Upper lobe of right lung (tissue), 1 donor: ENCODE measurements at places on chromosomes 12 and 14. TPM values are rescaled to one million over a fixed set of nuclear protein-coding genes. Genes with fewer than 3 reads are reported as not detected.

Gene BIN2
- total RNA-seq, result 26.1 TPM

- peak within 1 kb of the TSS; percentile 82 for H3K27ac ChIP-seq
- DNase-seq, result peak; percentile 94
- peak within 1 kb of the TSS; percentile 61 for H3K4me3 ChIP-seq
- no peaks in the 10 kb centered on the region for H3K4me1 ChIP-seq
- no peaks in the 10 kb centered on the region for H3K36me3 ChIP-seq
These were observed at the start of gene MGST1 for GRCh38 chr12:16347391-16348298. Gene MGST1, plus strand, starts transcription at chr12:16347645. Its CDS starts 6,608 bp downstream, at chr12:16354253.

GRCh38 chr14:56273155-56273554, 154.9 kb downstream of the PELI2 start:
- H3K4me3 ChIP-seq, result no peak overlapping the region
- H3K36me3 ChIP-seq, result no peaks in the 10 kb centered on the region
- no peak for DNase-seq
- H3K4me1 ChIP-seq, result no peaks in the 10 kb centered on the region
- H3K27me3 ChIP-seq, result no peaks in the 10 kb centered on the region

Gene CISTR
- total RNA-seq, result not detected

Gene SOCS4
- total RNA-seq, result 23.8 TPM

DNA sequence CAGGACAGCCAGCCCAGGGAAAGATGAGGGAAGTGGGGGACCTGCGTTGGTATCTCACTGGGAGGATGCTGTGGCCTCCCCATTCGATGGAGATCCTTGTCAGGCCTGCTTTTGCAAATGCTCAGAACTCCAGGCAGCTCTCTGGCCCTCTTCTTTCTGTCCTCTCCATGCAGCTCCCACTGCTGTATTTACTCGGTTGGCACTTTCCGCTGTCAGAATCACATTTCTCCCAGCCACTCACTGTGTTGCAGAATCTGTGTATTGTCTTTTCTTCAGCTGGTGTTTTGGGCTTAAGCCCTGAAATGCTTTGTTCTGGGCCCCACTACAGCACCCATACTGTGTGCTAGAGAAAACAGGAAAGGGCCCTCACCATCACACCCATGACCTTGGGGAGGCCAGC, 401.1 kb downstream of the RGS6 start:
- no peak overlapping the region for H3K4me3 ChIP-seq
- no peak overlapping the region for H3K27ac ChIP-seq
- H3K4me1 ChIP-seq, result no peaks in the 10 kb centered on the region
- no peaks in the 10 kb centered on the region for H3K27me3 ChIP-seq
- DNase-seq, result no peak
